ENCODE measurements at places on chromosomes 6 and 20. TPM values are rescaled to one million over a fixed set of nuclear protein-coding genes. Genes with fewer than 3 reads are reported as not detected.

GRCh38 chr6:169997930-169998218 lies 246.5 kb downstream of the ERMARD start:
- DNase-seq, result no peak

- peak; percentile 21 for DNase-seq
Observed at GRCh38 chr6:87093651-87094050, 1.3 kb downstream of the CGA start.

GRCh38 chr6:141969201-141969600 lies 163.5 kb upstream of the GJE1 start:
- no peak for DNase-seq

GRCh38 chr6:149317644-149318571 lies at the start of gene TAB2:
TAB2 (plus strand) TSS chr6:149317712; CDS start chr6:149369998, 52,286 bp downstream.
- DNase-seq, result no peak

Gene TAP2
- polyA plus RNA-seq, result 25.4 TPM

Gene BTN3A1
- 17.3 TPM for polyA plus RNA-seq

Gene SMPDL3A
- polyA plus RNA-seq, result 10.4 TPM

Gene PRR18
- polyA plus RNA-seq, result not detected

Gene VWA7
- polyA plus RNA-seq, result 0.16 TPM
